ENCODE measurements at places on chromosomes 2 and 18.

DNA sequence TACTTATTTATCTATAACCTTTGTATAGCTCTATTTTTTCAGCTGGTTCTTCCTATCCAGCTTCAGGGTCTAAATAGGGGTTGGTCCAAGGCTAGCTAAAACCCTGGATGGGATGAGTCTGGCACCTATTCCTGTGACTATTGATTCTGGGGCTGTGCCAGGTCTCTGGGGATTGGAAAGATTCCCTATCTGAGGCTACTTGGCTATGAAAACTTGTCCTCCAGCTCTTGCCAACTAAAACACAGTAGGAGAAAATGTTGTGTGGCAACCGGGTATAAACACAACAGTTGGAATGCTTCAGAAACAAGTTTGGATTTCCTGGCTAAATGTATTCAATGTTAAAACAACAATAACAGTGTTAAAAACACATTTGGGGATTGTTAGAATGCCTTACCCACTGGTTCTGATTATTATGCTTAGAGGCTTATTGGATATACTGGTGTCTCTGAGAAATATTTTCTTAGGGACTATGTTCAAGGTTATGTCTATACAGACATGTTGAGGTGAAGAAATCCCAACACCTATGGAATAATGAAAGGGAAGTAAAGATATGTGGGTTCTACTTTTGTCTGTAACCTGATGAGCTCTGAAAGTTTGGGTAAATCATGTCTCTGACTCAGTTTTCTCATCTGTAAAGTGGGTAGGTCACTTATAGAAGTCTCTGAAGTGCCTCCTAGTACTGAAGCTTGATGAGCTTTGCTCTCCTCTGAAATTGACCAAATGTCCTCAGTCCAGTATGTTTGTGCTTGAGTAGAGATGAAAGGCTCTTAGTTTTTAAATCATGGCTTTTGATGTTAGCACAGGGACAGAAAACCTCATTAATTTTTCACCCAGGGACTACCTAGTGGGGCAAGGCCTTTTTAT lies 460.7 kb downstream of the MTX2 start:
- no peak for DNase-seq

GRCh38 chr2:18671363-18671762 lies 82.0 kb upstream of the NT5C1B start:
- no peak for DNase-seq

DNA sequence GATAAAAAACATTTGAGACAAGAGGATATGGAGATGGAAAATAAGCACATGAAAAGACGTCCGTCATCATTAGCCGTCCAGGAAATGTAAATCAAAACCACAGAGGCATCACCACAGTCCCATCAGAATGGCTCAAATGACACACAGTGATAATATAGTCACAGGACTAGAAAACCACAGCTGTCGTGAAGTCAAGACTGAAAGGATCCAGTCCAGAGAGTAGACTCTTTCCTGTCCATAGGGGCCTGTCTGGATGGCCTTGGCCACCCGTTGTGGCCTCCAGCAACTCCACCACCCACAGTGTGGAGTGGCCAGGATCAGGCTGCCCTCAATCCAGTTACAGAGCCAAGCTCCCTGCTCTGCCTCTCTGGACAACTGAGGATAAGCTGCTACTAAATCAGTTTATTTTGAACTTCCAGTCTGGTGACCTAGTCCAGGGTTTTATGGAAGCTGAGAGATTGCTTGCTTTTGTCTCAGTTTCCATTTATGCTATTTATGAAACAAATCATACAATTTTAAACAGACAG lies 60.4 kb downstream of the RHOB start:
- DNase-seq: no peak

- no peak for DNase-seq
Observed at GRCh38 chr2:70767699-70768589, at the start of gene ADD2. ADD2 (minus strand) TSS chr2:70768200; CDS start chr2:70706408, 61,792 bp downstream.

- DNase-seq: no peak
Observed at GRCh38 chr18:48993586-48993985, 42.8 kb upstream of the SMAD7 start.

All from chondrocyte (in vitro differentiated cells).